ENCODE measurements at places on chromosomes 1 and 21.

- DNase-seq, result no peak
- H3K27me3 ChIP-seq, result no peaks in the 10 kb centered on the region
- no peaks in the 10 kb centered on the region for H3K36me3 ChIP-seq
- no peak overlapping the region for H3K4me3 ChIP-seq
These were observed 34.9 kb downstream of the GREM2 start for GRCh38 chr1:240577095-240577494.

- H3K4me3 ChIP-seq, result no peak overlapping the region
- H3K27me3 ChIP-seq, result peaks cover 17% of the 10 kb centered on the region
- peak; percentile 19 for DNase-seq
These were observed 15.7 kb upstream of the RCAN1 start for GRCh38 chr21:34630536-34631143.

GRCh38 chr1:170414989-170415709 lies 116.8 kb upstream of the GORAB start:
- H3K4me3 ChIP-seq, result no peak overlapping the region
- H3K36me3 ChIP-seq, result peaks cover 8% of the 10 kb centered on the region
- H3K27me3 ChIP-seq, result peaks cover 3% of the 10 kb centered on the region
- H3K4me1 ChIP-seq, result peaks cover 3% of the 10 kb centered on the region

- H3K27ac ChIP-seq, result no peak overlapping the region
- H3K27me3 ChIP-seq, result no peaks in the 10 kb centered on the region
- H3K4me1 ChIP-seq, result peaks cover 7% of the 10 kb centered on the region
- no peak overlapping the region for H3K4me3 ChIP-seq
These were observed 156.2 kb downstream of the TNFSF18 start for GRCh38 chr1:172894349-172895049.
